ENCODE measurements at places on chromosomes 6 and 20.

DNA sequence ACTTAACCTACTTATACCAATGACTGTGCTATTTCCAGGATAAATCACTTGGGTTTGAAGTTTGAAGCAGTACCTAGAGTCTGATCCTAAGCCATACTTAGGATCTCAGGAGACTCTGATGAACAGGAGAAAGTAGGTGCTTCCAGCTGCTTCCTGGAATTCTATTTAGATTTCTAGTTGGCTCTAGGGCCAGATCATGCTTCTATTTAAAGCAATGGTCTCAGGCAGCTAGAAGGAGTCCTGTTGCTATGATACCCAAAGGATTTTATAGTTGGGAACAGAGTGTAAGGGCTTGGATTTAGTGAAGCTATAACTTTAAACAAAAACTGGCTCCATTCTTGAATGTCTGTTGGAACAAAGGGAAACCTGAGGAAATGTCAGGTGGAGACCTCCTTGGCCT is 52.4 kb upstream of the TINAG start:
- H3K4me3 ChIP-seq, result no peak overlapping the region
- no peak overlapping the region for H3K27ac ChIP-seq
- no peak for DNase-seq
- no peaks in the 10 kb centered on the region for H3K27me3 ChIP-seq
- H3K4me1 ChIP-seq, result no peaks in the 10 kb centered on the region
- H3K36me3 ChIP-seq, result no peaks in the 10 kb centered on the region

DNA sequence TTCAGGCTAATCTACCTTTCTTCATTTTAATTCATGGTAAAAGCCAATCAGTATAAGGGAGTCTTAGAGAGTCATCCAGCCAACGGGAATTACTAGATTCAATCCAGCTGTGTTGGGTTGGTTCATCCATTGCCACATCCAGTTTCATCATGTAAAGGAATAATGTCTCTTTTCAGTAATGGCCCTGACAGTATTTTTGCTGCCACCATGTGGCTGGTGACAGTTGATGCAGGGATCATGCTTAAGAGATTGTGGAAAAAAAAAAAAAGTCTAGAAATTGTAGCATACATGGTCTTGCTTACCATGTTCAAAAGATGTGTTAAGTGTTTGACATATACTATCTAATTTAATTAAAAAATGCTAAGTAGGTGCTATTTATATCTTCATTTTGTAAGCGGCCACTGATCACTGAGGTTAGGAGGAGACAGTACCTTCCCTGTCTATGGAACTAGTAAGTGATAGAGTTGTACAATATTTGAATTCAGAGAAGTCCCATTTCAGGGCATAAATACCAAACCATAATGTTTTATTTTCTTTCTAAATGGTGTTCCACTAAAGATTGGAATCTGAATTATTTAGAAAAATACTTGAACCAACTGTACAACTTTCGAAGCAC is 135.9 kb downstream of the KHDRBS2 start:
- peak; percentile 36 for DNase-seq
- no peaks in the 10 kb centered on the region for H3K27me3 ChIP-seq
- H3K27ac ChIP-seq, result no peak overlapping the region
- H3K4me1 ChIP-seq, result no peaks in the 10 kb centered on the region

DNA sequence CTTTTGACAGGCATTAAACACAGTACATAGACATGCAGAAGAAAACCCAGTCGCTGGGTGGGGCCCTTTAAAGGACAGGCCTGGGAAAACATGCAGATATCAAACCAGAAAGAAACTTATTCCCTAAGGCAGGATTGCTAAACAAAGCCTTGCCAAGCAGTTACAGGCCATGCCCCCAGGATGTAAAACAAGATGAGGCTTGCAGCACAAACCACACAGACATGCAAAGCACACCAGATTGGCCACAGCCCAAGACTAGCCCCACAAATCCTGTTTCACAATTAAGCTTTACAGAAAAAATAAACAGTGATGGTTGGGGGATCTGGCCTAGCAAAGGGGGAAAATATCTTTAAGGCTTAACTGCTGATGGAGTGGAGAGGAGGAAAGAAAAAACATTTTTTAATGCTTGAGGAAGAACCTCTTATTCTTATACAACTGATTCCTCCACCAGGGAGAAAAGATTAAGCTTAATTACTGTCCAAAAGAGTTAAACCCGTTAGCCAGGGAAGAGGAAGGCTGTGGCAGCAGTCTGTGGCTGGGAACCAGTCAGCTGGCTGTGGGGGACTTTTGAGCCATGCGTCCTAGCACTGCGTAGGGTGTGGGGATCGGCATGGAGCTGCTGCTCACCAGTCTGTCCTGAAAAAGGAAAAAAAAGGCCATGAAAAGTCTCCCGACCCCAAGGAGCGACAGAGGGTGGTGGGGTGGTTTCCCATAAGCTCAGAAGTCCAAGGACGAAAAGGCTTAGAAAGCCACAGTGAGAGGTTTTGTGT is 28.4 kb downstream of the COL19A1 start:
- peak overlapping the region; percentile 89 for H3K27ac ChIP-seq
- H3K4me1 ChIP-seq, result peaks cover 42% of the 10 kb centered on the region
- no peak for DNase-seq
- H3K36me3 ChIP-seq, result peaks cover 19% of the 10 kb centered on the region
- peak overlapping the region; percentile 67 for H3K4me3 ChIP-seq
- no peaks in the 10 kb centered on the region for H3K27me3 ChIP-seq

DNA sequence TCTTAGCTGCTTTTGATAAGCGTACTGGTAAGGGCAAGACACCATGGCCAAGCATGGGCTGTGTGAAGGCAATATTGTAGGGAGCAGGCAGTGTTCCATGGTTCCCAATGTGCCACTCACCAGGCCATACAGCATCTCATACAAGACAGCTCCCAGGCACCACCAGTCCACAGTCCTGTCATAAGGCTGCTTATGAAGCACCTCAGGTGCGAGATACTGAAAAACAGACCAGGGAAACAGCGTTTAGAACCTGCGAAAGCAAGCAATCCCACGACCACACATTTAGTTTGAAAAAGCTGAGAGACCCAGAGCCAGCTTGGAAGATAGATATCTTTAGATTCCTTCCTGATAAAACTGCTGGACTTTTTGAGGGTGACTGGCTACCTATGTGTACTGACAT is 119.1 kb upstream of the SLC2A12 start:
- no peaks in the 10 kb centered on the region for H3K27me3 ChIP-seq
- H3K36me3 ChIP-seq, result peaks cover 11% of the 10 kb centered on the region
- no peak for DNase-seq
- H3K4me3 ChIP-seq, result peak overlapping the region; percentile 25
- H3K4me1 ChIP-seq, result peaks cover 39% of the 10 kb centered on the region

DNA sequence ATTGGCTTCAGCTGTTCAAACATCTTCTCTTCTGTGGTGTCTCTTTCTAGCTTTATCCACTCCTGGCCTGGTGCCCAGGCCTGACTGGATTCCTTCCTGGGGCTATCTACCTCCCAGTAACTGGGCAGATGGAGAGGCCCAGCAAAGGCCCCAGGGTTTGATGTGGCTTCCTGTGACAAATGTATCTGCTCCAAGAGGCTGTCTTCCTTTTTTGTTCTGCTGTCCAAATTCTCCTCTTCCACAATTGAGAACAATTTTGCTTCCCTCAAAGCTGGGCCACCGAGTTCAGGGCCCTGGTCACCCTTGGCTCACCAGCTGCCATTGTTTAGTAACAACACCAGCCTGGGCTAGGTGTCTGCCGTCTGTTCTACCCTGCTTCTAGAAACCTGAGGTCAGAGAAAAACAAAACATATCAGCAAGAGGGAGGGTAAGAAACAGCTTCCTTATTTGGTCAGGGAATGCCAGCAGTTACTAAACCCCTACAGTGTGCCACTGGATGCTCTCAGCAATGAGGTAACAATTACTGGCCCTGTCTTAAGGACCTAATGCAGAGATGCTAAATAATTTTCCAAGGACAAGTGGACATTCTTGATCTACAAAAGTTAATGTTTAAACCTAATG is 3.9 kb downstream of the ZFP57 start:
- DNase-seq, result no peak
- H3K4me3 ChIP-seq, result no peak overlapping the region
- no peaks in the 10 kb centered on the region for H3K36me3 ChIP-seq
- peaks cover 15% of the 10 kb centered on the region for H3K27me3 ChIP-seq
- no peaks in the 10 kb centered on the region for H3K4me1 ChIP-seq

DNA sequence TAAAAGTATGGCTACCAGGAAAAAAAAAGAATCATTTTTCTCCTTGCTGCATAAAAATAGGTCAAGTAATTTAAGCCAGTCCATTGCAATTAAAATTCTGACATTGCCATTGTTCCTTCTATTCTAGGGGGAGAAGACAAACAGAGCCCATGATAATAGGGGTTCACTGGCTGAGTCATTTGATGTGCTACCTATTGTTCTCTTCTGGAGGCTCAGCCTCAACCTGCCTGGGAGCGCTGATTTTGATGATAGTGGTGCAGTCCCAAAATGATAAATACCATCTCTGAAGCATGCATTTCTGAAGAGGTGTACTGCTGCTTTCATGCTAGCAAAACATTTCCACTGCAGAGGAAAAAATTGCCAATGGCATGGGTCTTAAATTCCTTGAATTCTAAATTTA is 5.8 kb downstream of the CITED2 start:
- no peak overlapping the region for H3K4me3 ChIP-seq
- H3K36me3 ChIP-seq, result no peaks in the 10 kb centered on the region
- H3K4me1 ChIP-seq, result peaks cover 21% of the 10 kb centered on the region
- no peaks in the 10 kb centered on the region for H3K27me3 ChIP-seq
- no peak for DNase-seq

DNA sequence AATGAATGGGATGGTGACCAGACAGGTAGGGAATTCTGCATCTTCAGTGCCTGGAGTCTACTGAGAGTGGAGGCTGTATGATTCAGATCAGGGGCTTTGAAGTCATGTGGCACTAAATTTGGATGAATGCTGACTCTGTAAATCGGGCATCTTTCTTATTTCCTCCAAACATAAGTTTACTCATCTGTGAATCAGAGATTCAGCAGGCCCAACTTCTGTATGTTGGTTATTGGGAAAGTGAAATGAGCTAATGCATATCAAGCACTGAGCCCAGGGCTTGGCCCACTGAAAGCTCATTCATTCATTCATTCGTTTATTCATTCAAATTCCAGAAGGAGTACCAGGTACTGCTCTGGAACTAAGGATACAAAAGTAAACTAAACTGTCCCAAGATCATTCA is 192.3 kb upstream of the RIN2 start:
- no peak for DNase-seq
- no peak overlapping the region for H3K27ac ChIP-seq
- no peaks in the 10 kb centered on the region for H3K36me3 ChIP-seq
- H3K4me1 ChIP-seq, result no peaks in the 10 kb centered on the region
- H3K4me3 ChIP-seq, result no peak overlapping the region

GRCh38 chr6:84805145-84805544 is 40.7 kb upstream of the TBX18 start:
- H3K4me3 ChIP-seq, result no peak overlapping the region
- DNase-seq, result no peak
- H3K27me3 ChIP-seq, result no peaks in the 10 kb centered on the region
- H3K36me3 ChIP-seq, result no peaks in the 10 kb centered on the region
- no peaks in the 10 kb centered on the region for H3K4me1 ChIP-seq

- DNase-seq, result no peak
- no peaks in the 10 kb centered on the region for H3K36me3 ChIP-seq
- H3K27ac ChIP-seq, result no peak overlapping the region
- H3K27me3 ChIP-seq, result no peaks in the 10 kb centered on the region
- no peaks in the 10 kb centered on the region for H3K4me1 ChIP-seq
Observed at GRCh38 chr6:112441607-112442006, 94.5 kb downstream of the RFPL4B start.

- H3K36me3 ChIP-seq, result no peaks in the 10 kb centered on the region
- peaks cover 17% of the 10 kb centered on the region for H3K27me3 ChIP-seq
- H3K4me3 ChIP-seq, result peak overlapping the region; percentile 94
- peaks cover 21% of the 10 kb centered on the region for H3K4me1 ChIP-seq
- H3K27ac ChIP-seq, result no peak overlapping the region
Observed at GRCh38 chr6:131949620-131949908, 1.6 kb downstream of the CCN2 start.
